NCI-H2107 (cell line): ENCODE measurements at places on chromosomes 7 and 10.

DNA sequence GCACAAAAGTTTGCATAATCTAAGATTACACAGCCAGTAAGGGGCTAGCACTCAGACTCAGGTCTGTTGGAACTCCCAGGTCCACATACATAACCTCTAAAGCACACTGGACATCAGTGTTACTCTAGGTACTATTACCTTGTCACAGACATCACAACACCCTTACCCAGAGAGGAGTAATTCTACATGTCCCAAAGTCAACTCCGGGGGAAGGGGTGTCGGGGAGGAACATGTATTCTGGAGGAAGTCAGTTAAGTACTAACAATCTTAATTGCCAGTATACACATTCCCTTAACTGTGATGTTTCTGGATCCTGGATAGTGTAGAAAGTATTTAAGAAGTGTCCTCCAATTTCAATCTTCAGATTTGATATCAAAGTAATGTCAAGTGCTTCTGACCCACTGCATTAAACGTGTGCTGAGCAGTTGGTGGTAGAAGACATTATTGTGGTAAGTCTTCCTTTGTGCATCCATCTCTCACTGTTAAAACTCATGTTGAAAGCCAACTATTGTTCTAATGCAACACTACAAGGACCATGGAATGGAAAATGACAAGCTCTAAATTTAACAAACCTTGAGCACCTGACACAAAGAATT lies 155.4 kb downstream of the CRPPA start:
- no peak for DNase-seq

DNA sequence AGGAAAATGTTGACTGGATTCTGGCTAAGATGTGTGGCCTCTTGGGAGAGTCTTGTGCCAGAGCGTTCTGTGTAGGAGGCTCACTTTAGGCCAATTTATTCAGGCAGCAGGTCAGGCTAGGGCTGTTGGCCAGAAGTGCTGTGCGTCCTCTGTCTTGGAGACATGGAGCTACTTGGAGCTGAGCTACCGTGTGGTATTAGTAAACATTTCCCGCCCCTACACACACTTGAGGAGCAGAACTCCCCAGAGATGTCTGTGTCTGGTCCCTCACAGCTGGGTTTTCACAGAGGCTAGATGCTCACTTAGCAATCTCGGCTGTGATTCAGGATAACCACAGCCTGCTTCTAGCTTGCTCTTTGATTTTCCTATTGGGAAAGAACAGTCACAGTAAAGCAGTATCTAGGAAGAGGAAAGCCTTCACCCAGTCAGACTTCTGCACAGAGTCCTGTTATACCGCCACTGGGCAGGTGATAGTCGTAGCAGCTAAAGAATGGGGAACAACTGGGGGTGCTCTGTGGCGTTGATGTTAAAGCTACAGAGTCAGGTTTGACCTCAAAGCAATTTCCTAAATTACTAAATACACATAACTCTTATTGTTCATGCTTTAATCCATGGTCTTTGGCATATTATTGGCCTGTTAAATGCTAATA lies 86.7 kb downstream of the MDFIC start:
- no peak for DNase-seq

DNA sequence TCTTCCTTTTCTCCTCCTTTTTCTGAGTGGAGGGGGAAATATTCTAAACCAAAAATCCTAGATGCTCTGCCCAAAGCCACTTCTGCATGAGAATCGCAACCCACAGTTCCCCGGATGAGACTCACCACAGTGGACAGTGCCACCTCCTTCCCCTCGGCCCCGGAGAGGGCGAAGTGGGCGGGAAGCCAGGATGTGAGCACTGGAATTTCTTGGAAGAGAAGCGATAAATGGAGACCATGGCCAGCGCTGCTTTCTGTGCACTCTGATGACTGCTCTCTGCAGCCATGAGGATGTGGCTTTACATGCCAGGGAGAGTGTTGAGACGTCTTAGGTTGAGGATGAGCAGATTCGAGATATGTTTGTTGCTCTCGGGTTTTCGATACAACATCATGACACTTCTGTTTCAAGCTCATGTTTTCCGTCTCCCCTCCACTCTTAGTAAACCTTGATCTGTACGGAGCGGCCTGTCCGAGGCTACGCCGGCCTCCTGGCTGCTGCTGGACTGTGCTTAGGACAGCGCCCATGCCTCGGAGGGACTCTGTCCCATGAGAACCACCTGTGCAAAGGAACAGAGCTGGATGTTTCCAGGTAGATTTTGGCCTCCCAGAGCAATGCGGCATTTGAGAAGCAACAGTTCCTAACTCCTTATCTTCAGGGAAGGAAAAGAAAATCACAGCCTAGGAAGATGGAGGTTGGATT lies 414.6 kb upstream of the FOXK1 start:
- no peak for DNase-seq

DNA sequence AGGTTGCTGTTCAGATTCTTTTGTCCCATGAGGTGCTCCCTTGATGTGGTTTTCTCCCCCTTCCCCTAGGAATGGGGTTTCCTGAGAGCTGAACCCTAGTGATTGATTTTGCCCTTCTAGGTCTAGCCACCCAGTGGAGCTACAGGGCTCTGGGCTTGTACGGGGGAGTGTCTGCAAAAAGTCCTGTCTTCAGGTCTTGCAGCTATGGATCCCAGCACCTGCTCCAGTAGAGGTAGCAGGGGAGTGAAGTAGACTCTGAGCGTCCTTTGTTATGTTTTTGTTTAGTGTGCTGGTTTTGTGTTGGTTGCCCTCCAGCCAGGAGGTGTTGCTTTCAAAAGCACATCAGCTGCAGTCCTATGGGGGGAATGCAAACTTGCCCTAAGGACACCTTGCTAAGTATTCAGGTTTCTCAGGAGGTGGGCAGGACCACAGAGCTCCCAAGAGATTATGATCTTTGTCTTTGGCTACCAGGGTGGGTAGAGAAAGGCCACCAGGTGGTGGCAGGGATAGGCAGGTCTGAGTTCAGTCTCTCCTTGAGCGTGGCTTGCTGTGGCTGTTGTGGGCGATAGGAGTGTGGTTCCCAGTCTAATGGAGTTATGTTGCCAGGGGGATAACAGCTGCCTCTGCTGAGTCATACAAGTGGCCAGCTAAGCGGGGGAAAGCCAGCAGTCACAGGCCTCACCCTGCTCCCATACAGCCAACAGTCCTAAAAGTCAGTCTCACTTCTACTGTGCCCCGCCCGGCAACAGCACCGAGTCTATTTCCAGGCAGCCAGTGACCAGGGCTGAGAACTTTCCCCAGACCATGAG lies 92.4 kb upstream of the JCAD start:
- peak; percentile 5 for DNase-seq

DNA sequence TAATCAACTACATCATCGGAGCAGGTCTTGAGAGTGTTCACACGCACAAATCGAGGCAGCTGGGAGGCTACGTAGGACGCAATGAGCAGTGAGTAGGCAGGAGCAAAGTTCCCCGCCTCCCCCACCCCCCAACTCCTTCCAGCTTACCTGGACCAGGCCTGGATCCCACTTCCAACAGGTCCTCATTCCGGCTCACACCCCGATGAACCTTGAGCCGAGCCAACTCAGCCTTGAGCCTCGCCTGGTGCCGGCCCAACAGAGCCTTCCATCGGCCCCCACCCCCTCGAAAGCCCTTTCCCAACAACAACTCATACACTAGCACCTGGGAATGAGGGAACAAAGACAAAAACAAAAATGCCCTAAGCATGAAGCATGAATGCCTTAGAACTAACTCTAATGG lies 1.2 kb downstream of the NSUN5 start:
- DNase-seq = no peak

GRCh38 chr10:118980870-118981269 lies 48.6 kb upstream of the NANOS1 start:
- DNase-seq = no peak

GRCh38 chr7:20307119-20307518 lies 23.6 kb upstream of the ITGB8 start:
- no peak for DNase-seq

GRCh38 chr7:135434047-135434446 lies 75.9 kb downstream of the CNOT4 start:
- DNase-seq = no peak

- DNase-seq = no peak
These were observed 81.9 kb downstream of the NPTX2 start for GRCh38 chr7:98698976-98699375.

DNA sequence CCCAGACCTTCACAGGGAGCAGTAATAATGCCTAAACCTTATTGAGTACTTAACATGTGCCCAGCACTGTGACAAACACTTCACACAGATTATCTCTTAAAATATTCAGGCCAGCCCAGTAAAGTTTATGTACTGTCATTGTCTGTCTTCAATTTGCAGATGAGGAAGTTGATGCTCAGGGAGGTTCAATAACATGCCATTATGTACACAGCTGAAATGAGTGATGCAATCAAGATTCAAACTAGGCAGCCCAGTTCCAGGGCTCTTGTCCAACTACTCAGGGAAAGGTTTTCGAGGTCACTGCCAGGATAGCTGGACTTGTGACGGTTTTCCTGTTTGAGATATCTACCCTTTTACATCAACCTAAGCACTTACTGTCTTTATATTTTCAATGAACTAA lies 56.1 kb downstream of the AUTS2 start:
- peak; percentile 60 for DNase-seq

- no peak for DNase-seq
These were observed 2.6 kb upstream of the ZNF746 start for GRCh38 chr7:149500201-149500600.

DNA sequence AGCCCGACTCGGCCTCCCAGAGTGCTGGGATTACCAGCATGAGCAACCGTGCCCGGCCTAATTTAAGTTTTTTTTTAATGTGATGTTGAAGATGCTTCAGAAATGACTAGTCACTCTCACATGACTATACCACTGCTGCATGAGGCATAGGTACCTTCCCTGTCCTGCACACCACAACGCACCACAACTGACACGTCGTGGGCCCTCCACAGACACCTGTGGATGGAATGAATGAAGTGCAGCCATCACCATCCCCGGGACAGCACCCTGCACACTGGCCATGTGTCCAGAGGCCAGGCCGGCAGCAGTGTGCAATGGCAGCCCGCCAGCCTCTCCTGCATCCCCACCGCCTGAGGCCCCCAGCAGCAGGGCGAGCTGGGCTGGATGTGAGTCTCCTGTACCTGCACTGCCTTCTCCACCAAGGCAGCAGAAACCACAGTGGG lies 55.1 kb downstream of the VOPP1 start:
- no peak for DNase-seq

GRCh38 chr10:62637249-62638061 lies 167.1 kb upstream of the ADO start:
- no peak for DNase-seq

DNA sequence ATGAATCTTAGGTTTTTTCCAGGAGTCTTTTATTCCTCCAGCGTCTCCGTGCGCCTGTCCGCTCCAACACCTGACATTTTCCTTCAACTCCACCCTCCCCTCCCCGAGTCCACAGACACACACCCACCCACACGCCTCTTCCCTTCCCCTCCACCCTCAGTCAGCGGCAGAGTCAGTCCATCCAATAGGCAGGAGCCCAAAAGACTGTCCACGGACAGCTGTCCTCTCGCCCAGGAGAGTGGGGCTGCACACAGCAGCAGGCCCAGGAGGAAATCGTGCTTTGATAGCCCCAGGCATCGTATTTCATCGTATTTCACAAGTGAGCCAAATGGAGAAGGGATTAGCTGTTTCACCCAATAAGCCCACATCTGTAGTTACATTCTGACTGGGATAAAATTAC lies 285.1 kb downstream of the ZEB1 start:
- DNase-seq = no peak

GRCh38 chr10:70681731-70682005 lies 9.4 kb downstream of the ADAMTS14 start:
- no peak for DNase-seq

GRCh38 chr7:1607696-1608095 lies 37.9 kb upstream of the PSMG3 start:
- DNase-seq = no peak

DNA sequence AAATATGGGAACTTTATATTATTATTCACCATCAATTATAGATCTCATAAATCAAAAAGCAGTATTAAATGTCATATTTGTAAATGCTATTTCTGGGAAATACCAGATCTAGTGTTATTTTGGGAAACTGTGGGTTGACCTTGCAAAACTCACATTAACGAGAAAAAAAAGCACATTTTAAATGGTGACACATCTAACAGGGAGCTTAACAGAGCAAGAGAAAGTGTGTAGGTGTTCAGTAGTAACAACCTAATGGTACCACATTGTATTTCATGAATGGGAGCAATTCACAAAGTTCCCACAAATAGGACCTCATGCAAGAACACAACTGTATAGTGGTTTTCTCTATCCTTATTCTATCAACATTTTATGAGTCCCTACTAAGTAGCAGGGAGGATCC lies 26.2 kb upstream of the HDAC9 start:
- DNase-seq = no peak

DNA sequence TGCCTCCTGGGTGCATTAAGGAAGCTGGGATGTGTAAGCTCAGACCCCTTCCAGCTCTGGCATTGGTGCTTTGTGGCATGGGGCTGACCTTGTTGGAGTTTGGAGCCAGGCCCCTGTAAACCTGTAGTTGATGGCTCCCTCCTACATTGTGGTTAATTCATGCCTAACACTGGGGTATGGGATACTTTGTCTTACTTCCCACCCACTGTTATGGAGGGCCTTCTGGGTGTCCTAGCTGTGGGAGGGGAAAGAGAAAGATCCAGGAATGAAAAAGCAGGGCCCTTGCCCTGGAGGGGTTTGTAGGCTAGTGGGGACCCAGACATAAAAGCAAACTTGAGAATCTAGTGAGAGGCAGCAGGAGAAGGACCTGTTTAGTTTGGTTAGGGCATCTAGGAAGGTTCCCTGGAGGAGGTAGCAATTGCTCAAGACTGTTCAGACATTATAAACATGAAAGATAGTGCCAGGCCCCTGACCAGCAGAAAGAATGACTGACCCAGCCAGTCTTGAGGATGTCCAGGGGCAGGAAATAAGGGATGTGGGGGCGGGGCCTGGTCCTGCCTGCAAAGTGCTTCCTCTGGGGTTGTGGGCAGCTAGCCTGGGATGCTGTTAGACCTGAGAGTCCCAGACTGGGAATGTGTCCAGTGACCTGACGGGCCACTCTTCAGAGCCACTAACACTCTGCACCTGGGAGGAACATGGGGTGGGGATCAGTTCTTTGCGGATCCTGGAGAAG lies 6.6 kb downstream of the ADAMTS14 start:
- no peak for DNase-seq

GRCh38 chr10:7533657-7534479 lies 123.0 kb upstream of the SFMBT2 start:
- no peak for DNase-seq

DNA sequence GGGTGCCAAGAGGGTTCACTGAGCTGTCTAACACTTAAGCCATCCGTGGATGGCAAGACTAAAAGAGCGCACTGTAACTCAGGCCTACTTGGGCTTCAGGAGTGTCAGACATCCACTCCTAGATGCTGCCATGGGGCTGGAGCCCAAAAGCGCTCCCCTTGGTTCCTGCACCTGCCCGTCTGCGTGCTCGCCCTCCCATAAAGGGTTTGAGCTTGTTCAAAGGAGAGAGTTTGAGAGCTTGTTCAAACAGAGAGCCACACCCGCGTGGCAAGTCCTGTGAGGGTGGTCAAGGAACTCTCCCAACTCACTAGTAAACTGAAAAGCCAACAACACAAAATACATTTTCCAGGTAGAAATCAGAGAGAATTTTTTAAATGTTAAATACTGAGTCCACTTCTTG lies 256.7 kb downstream of the SEMA3A start:
- no peak for DNase-seq

- DNase-seq = no peak
These were observed 84.5 kb downstream of the PIP4K2A start for GRCh38 chr10:22629852-22630233.

GRCh38 chr10:43880160-43880559 lies 231.5 kb upstream of the ZNF32 start:
- DNase-seq = no peak

- DNase-seq = no peak
These were observed 14.3 kb upstream of the NPM3 start for GRCh38 chr10:101797403-101798059.
